ENCODE measurements at places on chromosomes 1 and 21.

DNA sequence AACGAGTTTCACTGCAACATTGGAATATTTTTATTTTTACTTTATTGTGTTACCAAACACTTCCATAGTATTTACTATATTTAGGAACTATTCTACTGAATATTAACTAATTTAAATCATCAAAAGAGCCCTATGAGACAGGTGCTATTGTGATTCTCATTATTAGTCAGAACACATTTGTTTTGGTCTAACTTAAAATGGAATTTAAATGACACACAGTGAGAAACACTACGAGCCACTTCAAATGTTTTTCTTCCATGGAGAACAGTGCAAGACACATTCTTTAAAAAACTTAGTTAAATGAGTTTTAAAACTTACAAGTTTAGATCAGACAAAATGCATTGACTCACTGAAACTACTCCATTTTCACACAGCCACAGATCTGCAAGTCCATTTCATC is 6.6 kb upstream of the TRAF3IP3 start:
- no peak for DNase-seq

DNA sequence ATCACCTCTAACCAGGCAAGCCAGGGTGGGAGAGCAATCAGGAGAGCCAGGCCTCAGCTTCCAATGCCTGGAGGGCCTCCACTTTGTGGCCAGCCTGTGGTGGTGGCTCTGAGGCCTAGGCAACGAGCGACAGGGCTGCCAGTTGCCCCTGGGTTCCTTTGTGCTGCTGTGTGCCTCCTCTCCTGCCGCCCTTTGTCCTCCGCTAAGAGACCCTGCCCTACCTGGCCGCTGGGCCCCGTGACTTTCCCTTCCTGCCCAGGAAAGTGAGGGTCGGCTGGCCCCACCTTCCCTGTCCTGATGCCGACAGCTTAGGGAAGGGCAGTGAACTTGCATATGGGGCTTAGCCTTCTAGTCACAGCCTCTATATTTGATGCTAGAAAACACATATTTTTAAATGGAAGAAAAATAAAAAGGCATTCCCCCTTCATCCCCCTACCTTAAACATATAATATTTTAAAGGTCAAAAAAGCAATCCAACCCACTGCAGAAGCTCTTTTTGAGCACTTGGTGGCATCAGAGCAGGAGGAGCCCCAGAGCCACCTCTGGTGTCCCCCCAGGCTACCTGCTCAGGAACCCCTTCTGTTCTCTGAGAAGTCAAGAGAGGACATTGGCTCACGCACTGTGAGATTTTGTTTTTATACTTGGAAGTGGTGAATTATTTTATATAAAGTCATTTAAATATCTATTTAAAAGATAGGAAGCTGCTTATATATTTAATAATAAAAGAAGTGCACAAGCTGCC is 19.8 kb downstream of the CSF1 start:
- DNase-seq, result no peak

DNA sequence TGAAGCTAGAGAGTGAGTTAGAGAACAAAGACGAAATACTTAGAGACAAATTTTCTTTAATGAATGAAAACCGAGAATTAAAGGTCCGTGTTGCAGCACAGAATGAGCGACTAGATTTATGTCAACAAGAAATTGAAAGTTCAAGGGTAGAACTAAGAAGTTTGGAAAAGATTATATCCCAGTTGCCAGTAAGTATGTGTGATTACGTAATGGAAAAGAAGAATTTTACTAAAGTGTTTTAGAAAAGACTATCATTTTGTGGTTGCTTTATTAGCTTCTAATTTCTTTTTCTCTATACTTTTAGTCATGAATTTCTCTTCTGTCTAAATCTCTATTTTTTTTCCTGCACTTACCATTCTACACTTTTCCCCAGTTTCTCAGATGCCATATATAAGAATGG is 26.7 kb downstream of the CCDC18 start:
- DNase-seq, result no peak

DNA sequence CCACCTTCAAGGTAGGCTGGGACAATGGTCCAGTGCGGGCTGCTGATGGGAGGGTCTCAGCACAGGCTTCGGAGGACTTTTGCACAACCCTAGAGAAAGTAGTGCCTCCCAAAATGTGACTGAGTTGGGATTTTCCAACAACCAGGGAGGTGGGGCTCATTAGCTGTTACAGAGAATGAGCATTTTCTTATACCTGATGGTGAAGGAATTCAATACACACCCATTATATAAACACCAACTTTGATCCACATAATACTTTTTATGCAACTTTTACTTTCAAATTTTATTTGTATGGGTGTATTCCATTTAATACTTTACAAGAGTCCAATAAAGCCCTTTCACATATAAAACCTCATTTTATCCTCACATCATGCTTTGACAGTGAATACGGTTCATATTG is 31.3 kb upstream of the RNF186 start:
- DNase-seq, result no peak

DNA sequence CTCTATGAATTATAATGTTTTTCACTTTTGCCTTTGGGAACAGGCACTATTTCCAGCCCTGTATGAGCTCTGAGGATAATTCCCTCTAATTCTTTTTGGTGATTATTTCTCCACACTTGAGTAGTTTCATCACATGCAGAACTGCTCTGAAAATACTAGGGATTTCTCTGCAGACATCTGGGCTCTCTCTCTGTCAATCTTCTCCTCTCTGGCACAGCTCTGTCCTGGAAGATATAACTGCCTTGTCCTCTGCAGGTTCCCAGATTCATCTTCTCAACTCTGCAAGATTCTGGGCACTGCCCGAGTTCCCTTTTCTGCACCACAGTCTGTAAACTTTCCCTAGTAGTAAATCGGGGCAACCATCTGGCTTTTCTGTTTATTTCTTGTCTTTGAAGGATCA is 131.3 kb upstream of the FMN2 start:
- DNase-seq, result no peak

GRCh38 chr1:6495041-6495441 is 3.6 kb upstream of the PLEKHG5 start:
- DNase-seq, result no peak

GRCh38 chr21:42581336-42581992 is 67.8 kb downstream of the SLC37A1 start:
- no peak for DNase-seq

DNA sequence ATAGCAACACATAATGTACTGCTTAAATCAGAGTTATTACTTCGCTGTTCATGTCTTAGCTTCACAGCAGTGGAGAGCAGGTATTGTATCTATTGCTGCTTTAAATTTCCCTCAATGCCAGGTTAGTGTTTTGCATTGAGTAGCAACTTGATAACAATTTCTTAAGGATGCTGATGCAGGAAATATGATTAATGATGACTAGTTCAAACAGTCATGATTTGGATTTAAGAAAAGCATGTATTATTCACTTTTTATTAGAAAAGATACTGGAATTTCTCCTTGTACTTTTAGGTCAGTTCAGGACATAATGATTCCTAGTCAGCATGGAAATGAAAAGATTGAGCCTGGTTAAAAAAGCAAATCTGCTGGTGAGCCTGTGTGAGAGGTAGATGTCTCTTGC is 67.2 kb upstream of the ARHGAP29 start:
- no peak for DNase-seq

DNA sequence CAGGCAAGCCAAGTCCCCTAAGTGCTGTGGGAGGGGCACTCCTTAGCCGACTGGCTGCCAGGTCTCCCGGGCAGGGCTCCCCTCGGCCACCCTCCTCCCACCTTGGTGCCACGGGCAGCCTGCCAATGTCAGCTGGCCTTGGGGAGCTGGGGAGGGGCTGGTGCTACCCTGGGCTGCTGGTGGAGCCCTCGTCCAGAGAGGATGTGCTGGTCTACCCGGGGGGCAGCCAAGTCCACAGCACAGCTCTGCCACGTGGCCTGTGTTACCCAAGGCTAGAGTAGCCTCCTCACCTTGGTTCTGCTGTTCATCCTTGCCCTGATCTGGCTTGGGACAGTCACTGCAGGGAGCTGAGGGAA is 42.9 kb downstream of the CRYAA start:
- no peak for DNase-seq

DNA sequence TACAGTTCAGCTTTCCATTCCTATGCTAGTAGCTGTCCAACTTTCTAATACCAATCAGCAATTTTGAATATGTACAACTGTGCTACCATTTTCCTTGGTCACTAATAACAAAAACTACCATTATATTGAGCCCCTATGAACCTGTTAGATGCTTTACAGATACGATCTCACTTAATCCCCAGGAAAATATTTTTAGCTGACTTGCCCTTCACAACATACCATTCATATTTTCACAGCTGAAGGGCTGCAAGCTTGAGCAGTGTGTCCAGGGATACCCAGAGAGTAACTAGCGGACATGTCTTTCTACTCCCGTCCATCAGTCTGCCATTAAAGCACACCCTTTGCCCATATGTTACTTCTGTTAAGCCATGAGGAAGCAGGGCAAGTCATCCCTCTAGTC is 140.5 kb downstream of the SPATA46 start:
- no peak for DNase-seq

DNA sequence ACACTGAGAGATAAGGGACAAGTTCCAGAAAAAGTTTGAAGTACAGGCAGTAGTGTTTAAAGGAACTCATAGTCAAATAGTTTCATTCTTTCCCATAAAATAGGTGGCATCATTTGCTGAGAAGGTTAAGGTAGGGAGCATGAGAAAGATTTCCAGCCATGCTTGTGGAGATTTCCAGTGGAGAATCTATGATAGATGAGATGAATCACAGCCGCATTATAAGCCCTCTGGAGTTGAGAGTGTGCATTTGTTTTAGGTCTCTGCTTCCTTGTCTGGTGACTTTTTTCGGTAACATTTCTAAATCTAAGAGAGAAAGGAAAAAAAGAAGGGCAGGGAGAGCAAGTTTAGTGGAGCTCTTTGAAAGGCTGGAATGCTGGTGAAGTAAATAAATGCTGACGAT is 108.7 kb downstream of the DISP1 start:
- no peak for DNase-seq

DNA sequence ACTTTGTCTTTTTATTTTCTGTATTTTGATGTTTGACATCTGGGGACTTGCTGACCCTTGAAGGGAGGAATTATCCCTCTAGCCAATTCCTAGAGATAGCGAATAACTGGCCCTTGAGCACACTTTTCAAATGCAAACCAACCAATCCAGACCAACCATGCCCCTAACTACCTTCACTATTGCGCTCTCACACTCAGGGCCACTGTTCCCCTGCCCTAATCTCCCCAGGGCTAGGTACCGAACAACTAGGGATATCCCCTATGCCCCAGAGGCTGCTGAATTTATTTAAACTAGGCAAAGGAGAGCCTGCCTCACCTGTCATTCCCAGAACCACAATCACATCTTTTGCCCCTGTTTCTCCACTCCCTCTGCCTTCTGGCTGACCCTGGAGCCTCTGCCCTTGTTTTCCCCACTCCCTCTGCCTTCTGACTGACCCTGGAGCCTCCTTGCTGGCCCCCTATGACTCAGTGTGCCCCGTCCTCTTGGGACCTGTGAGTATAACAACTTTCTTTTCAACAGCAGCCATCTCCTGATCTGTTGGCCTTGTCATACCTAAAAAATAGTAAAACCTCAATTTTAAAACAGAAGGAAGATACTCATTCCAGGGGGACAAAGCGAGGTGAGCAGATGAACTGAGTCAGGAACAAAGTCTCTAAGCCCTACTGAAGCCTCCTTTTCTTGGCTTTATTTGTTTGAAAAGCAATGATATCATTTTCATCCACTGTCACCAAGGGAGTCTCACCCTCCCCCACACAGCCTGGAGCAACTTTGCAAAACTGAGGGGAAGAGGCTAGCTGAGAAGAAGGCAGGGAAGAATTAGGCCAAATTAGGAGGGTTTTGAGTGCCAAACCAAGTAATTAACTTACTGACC is 115.5 kb downstream of the NMNAT2 start:
- DNase-seq, result no peak

GRCh38 chr1:80050085-80050484 is 1043.6 kb upstream of the ADGRL4 start:
- no peak for DNase-seq

DNA sequence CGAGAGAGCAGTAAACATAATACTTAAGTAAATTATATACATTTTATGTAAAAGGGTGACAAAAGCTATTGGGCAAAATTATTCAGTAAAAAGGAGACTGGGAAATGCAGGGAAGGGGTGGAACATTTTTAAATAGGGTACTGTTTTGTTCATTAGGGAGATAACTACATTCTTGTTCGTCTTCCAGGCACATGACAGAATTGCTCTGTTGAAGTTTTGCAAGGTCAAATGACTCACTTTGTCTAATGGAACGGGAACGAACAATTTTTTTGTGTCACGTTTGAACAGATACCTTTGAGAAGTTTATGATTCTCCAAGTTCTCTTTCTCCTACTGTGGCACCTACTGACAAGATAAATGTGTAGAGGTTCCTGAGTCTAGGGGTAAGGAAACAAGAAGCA is 382.3 kb upstream of the ZRANB2 start:
- no peak for DNase-seq

DNA sequence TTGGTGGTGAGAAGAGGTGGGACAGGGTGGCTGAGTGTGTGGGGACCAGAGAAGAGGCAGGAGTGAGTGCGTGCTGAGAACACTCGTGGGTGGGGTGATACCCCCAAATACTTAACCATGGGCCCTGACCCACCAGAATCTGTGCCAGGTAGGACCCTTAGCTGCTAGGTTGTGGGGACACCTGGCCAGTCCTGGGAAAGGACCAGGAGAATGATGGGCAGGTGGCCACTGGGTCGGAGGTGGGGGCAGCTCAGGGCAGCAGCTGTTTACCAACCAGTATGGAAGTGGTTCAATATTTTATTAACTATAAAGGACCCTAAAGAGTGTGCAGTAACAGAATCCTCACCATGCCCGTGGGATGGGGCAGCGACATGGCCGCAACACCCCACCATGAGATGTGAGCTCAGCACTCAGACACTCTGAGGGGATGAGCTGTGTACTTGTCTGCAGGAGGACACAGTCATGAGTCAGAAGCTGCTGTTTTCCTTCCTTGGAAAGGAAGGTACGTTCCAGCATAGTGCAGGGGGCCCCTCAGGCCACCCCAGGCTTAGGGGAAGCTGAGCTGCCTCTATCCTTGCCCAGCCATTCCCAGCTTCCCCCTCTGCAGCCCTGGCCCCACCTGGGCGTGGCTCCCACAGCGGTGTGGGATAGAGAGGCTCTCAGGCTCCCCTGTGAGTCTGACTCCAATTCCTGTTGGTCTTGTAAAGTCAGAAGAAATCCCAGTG is 25.4 kb downstream of the TEX35 start:
- DNase-seq, result no peak

GRCh38 chr1:47443530-47444296 is 5.9 kb downstream of the FOXD2 start:
- DNase-seq, result no peak

GRCh38 chr1:232040260-232040659 is 413.7 kb downstream of the DISC1 start:
- DNase-seq, result no peak

- no peak for DNase-seq
Observed at GRCh38 chr1:176119549-176119948, 87.5 kb downstream of the COP1 start.
